ENCODE measurements at places on chromosomes 6 and 20. TPM values are rescaled to one million over a fixed set of nuclear protein-coding genes. Genes with fewer than 3 reads are reported as not detected.

DNA sequence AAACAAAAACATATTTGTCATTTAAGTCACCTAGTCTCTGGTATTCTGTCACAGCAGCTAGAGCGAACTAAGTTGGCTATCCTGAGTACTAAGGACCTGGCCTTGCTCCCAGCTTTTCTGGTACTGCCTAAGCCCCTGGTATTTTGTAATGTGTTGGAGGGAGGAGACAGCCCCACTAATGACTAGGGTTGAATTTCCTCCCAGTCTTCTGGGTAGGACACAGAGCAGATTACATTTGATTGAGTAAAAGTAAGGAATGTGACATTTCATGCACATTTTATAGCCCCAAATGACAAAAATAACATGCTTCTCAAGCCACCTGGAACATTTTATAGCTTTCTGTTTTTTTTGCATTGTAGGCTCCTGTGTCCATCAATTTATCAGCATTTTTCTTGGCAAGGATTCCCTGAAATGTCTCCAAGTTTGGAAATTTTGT is 47.9 kb upstream of the DDR1 start:
- peak; percentile 68 for DNase-seq

OR11A1 gene
- not detected for total RNA-seq

- DNase-seq, result no peak
Observed at GRCh38 chr6:17172836-17173470, 71.1 kb downstream of the STMND1 start.

DNA sequence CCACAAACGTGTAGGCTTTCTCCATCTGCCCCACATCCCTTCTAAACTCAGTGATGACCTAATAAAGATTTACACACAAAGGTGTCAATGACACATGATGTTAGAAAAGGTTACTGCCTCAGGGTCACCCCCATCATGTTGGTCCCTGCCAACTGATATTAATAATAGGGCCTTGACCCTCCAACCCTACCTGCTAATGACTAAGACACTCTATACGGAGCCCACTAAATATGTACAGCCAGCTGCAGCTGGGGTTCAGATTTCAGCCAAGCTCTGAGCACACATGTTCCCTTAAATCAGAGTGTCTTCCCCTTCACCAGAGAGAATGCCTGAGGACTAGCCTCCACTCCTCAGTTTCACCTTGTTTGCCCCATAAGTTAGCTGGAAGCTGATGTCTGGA is 67.4 kb upstream of the SNRPB2 start:
- DNase-seq, result no peak

DNA sequence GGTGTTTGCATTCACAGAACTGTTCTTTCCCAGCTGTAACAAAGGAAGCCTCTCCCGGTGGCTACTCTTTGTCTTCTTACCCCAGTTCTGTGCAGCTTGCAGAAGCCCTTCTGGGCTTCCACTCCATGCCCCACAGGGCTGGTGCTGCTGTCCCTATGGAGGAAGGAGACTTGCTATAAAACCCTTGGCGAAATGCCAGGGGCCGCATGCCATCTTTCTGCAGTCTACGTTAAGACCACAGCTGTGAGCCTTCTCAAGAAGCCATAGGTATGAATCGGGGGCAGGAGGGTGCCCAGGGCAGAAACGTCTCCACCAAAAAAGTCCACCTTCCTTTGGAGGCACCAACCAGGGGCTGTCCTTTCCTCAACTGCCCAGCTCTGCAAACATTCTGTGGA is 60.7 kb downstream of the PRND start:
- no peak for DNase-seq

DNA sequence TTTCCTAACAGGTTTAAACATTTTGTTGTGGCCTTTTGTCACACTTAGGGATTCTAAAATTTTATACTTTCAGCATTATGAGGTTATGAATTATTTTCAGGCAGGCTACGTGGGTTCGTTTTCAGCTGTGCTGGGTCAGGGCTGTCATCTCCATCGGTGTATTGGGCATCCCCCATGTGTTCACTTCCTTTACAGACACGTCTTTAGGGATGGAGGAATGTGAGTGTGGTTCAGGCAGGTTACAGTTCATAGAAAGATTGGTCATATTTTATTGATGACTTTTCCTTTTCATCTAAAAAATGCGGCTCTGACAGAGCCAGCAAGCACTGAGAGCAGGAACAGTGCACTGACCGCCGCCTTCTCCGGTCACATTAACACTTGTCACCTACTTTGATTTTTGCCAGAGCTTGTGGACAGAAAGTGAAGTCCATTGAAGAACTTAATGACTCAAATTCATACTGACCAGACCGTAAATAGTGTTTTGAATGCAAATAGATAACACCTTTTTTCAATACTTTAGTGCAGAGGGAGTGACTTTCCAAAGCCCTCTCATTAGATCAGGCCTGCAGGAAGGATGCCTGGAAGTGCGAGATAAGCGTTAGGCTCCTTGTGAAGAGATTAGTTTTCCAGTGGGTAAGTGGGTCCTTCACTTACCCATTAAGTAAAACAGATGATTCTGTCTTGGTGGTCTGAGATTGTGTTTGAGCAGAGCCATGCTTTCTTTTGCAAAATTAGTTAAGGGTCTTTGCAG is 113.1 kb downstream of the TIAM2 start:
- no peak for DNase-seq

- no peak for DNase-seq
Observed at GRCh38 chr20:15637950-15638754, 935.1 kb downstream of the KIF16B start.

RIMS4 gene
- 0.58 TPM for total RNA-seq

DNA sequence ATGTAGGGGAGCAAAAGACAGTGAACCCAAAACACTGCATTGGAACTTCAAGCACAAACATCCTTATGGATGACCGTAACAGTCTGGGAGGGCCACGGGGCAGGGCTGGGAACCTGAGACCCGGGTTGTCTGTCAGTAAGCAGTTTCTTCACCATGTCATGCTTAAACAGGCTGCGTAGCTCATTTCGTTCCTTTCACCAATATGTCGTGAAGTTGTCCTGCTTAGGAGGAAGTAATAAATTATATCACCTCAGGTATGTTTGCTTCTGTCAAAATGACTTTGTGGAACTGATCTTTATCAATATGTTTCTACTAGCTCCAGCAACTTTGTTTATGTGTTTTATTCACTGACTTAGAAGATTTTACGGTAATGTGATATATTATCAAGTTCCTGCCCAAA is 12.4 kb upstream of the MAK start:
- DNase-seq, result no peak

ZNF334 gene
- total RNA-seq, result 1.3 TPM

GRCh38 chr20:57663681-57664451 is 43.6 kb upstream of the ZBP1 start:
- DNase-seq, result peak; percentile 13

LZTS3 gene
- total RNA-seq, result 13.2 TPM

GRCh38 chr6:28720357-28721231 is 194.9 kb downstream of the GPX5 start:
- DNase-seq, result no peak

DNA sequence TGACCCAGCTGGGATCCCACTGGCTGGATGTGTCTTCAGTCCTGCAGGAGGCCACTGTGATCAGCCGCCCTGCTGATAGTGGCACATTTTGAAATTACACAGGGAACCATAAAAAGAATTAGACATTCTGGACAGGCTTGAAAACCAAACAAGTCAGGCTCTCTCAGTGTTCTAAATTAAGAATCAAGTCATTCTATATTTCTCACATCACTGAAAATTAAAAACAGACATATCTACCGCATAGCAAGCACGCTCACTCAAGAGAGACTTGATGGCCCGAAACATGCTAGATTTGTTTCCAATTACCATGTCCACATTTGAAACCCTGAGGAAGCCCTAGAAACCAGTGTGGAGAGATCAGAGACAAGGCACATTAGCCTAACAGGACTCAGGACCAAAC is 57.7 kb downstream of the NFATC2 start:
- DNase-seq, result no peak

DNA sequence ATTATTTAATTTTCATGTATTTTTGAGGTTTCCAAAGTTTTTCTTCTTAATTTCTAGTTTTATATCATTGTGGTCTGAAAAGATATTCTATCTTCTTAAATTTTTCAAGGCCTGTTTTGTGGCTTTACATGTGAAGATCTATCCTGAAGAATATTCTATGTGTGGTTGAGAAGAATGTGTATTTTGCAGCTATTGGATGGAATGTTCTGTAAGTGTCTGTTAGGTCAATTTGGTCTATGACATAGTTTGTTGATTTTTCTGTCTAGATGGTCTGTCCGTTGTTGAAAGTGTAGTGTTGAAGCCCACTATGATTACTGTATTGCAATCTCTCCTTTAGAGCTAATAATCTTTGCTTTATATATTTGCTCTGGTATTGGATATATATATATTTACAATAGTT is 125.7 kb downstream of the CRYBG1 start:
- no peak for DNase-seq

PIGU gene
- 14.8 TPM for total RNA-seq

ANKEF1 gene
- total RNA-seq, result 2.3 TPM

ENPP4 gene
- 28.1 TPM for total RNA-seq

DNA sequence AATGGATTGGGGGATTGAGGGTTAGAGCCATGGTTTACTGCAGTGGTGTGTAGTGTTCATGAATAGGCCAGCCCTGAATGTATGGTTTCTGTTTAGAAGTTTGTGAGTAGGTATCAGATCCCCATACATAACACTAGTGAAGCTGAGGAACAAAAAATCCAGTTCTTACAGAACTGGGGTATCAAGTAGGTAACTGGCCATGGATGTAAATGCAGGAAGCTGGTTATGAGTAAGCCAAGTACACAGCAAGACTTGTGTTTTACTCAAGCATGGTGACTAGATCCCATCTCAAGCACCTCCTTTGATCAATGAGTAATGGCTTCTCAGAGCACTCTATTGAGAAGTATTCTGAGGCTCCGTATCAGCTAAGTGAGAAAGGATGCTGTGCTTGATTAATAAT is 613.7 kb upstream of the FLRT3 start:
- DNase-seq, result no peak

DNA sequence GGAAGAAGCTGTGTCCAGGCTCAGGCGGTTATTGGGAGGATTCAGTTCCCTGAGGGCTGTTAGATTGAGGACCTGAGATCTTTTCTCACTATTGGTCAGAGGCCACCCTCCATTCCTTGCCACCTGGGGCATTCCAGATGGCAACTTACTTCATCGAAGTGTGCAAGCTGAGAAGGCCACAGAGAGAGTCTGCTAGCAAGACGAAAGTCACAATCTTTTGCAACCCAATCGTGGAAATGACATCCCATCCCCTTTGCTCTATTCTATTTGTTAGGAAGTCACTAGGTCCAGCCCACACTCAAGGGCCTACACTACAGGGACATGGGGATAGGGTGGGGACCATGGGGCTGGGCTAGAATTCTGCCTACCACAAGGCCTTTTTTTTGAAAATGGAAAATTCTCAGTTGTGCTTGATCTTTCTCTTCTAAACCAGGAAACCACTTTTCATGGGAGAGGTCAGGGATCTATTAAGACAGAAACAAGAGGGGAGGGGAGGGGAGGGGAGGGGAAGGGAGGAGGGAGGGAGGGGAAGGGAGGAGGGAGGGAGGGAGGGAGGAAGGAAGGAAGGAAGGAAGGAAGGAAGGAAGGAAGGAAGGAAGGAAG is 217.2 kb downstream of the BCAS1 start:
- DNase-seq, result no peak

GRCh38 chr6:44788387-44788981 is 401.0 kb downstream of the CDC5L start:
- DNase-seq, result no peak

DAAM2 gene
- 14.7 TPM for total RNA-seq

DNA sequence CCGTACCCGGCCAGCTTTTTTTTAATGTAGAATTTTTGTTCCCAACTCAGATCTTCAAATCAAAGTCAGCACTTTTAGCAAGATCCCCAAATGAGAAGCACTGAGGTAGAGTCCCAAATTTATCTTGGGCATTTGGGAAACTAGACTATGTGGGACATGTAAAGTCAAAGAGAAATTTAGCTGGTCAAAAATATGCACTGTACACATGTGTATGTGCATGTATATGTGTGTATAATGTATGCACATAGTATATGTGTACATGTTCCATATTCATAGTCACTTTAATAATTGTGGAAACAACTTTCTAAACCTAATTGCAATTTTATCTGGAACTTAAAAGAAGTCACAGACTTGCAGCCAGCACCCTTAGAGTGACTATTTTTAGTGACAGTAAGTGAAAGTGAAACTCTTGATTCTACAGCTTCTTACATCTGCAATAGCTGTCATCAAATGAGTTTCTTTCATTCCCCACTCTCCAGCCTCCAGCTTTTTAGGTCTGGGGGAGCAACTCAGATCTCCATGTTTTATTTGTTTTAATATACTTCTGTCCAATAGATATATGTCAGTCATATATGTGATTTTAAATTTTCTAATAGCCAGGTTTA is 53.6 kb downstream of the CDC40 start:
- DNase-seq, result no peak

MYH7B gene
- total RNA-seq, result 89.0 TPM

GRCh38 chr6:139962654-139963347 is 588.4 kb upstream of the CITED2 start:
- no peak for DNase-seq

GRCh38 chr20:25507385-25508082 is 77.8 kb downstream of the NINL start:
- DNase-seq, result no peak

DNA sequence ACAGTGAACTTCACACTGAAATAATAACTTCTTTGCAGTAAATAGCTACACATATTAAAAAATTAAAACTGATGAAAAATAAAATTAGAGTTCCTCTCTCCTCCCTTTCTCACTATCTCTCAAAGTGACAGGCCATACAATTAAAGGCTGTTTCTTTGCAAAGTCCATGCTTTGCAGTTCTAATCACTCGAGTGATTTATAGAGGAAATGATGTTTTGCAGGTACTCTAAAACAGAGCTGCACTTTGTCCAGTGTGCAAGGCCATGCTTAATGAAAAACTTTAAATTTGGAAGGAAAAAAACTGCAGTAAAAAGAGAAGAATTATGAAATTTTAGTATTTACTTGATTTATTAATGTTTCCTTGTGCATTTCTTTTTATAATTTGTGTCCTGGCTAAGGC is 112.5 kb downstream of the GMDS start:
- DNase-seq, result no peak

MYLK2 gene
- total RNA-seq, result not detected

DNA sequence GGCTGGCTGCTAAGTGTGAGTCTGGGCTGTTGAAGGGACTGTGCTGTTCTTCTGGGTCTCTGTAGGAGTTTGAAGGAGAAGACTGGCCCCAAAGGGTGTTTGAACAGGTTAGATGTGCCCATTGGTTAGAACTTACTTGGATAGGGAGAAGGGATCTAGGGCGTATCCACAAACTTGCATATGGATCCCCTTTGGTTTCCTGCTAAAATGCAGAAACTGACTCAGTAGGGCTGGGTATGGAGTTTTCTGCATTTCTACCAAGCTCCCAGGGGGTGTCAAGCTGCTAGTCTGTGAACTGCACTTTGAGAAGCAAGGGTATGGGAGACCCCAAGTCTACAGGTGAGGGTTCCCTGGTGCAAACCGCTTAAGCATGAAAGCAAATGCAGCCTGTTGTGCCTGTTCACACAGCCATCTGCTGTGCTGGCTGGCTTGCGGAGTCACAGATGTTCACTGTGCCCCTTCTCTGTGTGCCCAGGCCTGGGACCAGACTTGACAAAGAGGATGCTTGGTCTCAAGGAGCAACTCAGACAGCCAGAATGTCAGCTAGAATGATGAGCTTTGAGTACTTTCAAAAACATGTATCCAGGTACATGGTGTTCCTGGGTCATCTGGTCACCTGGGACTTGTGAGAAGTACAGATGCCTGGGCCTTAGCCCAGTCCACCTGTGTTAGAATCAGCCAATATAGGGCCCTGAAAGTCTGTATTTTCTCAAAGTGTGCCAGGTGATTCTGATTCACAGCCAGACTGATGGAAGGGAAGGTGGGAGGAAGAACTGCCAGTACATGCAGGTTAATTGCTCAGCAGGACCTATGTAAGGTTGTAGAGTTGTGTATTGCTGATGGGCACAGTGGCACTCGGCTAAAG is 7.4 kb downstream of the PPP1R16B start:
- DNase-seq, result no peak

AGER gene
- total RNA-seq, result 2.8 TPM

DNAH8 gene
- total RNA-seq, result not detected

All from left cardiac atrium (tissue), 4 donors.